ENCODE measurements at places on chromosomes 3 and 15. TPM values are rescaled to one million over a fixed set of nuclear protein-coding genes. Genes with fewer than 3 reads are reported as not detected.

DNA sequence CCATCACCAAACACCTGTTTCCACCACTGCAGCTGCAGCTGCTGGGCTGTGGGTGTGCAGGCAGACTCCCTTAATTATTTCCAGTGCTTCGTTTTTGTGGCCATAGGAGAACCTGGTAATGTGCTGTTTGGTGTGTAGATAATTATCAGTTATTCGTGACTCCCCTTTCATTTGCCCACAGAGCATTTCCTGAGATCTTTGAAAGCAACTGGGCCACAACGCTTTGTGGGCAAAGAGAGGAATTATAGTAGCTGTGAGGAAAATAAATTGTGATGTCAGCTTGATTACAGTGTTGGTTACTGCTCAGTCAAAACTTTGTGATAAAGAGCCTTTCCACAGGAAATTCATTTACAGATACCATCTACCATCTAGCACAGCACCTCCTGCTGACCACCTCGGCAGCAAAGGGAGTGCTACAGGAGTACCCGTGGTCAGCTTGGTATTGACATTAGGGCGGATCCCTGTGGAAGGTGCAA, 193.3 kb upstream of the SLCO3A1 start:
- no peaks in the 10 kb centered on the region for H3K36me3 ChIP-seq
- DNase-seq = no peak
- no peak overlapping the region for H3K4me3 ChIP-seq
- peaks cover 8% of the 10 kb centered on the region for H3K27me3 ChIP-seq

- no peak overlapping the region for H3K4me3 ChIP-seq
- no peak overlapping the region for H3K27ac ChIP-seq
Observed at GRCh38 chr15:89211678-89212170, 9.7 kb downstream of the RLBP1 start.

The RPLP1 gene
- 1,115 TPM for total RNA-seq

The HDAC11 gene
- 14.4 TPM for total RNA-seq

GRCh38 chr15:51328926-51329325, 9.5 kb downstream of the CYP19A1 start:
- no peak for DNase-seq
- peaks cover 4% of the 10 kb centered on the region for H3K27me3 ChIP-seq
- H3K4me1 ChIP-seq = no peaks in the 10 kb centered on the region
- no peak overlapping the region for H3K27ac ChIP-seq
- no peak overlapping the region for H3K4me3 ChIP-seq

The DAZL gene
- not detected for total RNA-seq

DNA sequence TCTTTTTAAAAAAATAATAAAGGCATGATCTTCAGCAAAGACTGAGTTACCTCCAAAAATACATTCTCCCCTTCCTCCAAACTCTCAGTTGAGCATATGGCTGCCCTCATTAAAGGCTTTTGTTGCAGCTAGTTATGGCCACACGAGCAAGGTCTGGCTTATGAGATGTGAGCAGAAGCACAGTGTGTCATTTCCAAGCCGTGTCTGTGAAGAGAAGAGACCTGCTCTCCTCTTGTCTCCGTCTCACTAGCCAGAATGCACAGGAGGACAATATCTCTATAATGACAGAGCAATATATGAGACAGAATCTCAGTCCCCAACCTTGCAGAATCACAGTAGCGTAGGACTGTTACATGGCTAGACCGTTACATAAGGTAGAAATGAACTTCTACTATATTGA, 152.3 kb downstream of the MAGI1 start:
- peaks cover 1% of the 10 kb centered on the region for H3K36me3 ChIP-seq
- no peak for DNase-seq
- no peak overlapping the region for H3K4me3 ChIP-seq
- H3K27ac ChIP-seq = no peak overlapping the region
- no peaks in the 10 kb centered on the region for H3K27me3 ChIP-seq
- peaks cover 39% of the 10 kb centered on the region for H3K4me1 ChIP-seq

DNA sequence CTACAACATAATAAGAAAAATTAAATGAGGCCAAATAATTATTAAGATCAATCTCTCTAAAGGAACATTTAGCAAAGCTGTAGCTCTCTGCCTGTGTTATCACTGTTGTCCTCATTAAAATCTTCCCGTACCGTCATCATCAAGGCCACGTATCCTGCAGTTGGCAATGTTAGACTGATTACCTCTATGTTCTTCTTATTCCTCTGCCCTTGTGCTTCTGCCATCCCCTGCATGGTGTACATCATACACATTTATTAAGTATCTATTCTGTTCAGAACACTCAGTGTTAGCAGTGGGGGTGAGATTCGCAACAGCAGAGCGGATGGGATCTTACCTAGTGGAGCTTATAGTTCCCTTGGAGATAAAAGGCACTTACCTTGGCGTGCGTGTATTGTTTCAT, 12.8 kb downstream of the TPRG1 start:
- DNase-seq = no peak
- H3K4me3 ChIP-seq = no peak overlapping the region
- H3K27me3 ChIP-seq = no peaks in the 10 kb centered on the region
- no peak overlapping the region for H3K27ac ChIP-seq
- peaks cover 5% of the 10 kb centered on the region for H3K36me3 ChIP-seq
- peaks cover 13% of the 10 kb centered on the region for H3K4me1 ChIP-seq

DNA sequence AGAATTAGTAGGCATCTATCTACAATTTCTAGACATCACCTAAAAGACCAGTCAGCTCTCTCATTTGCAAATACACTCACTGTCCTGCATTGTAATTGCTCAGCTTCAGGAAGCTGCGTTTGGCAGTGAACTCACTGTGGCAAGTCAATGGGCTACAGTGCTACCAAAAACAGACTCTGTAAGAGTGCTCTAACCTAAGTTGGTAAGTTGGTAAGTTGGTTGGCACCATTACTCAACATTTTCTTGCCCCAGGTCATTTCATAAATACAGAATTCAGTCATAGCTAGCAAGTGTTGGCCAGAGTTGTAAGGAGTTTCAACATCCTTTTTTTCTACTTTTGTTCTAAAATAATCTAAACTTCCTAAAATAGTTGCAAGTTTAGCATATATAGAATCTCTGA, 466.3 kb downstream of the NAALADL2 start:
- H3K27ac ChIP-seq = no peak overlapping the region
- H3K4me3 ChIP-seq = no peak overlapping the region
- no peak for DNase-seq
- no peaks in the 10 kb centered on the region for H3K27me3 ChIP-seq
- H3K4me1 ChIP-seq = no peaks in the 10 kb centered on the region

- no peak overlapping the region for H3K27ac ChIP-seq
- H3K4me1 ChIP-seq = peaks cover 38% of the 10 kb centered on the region
- no peak for DNase-seq
- peaks cover 5% of the 10 kb centered on the region for H3K36me3 ChIP-seq
- no peak overlapping the region for H3K4me3 ChIP-seq
Observed at GRCh38 chr3:123401836-123402530, 46.9 kb downstream of the ADCY5 start.

GRCh38 chr15:38111070-38111469, 141.6 kb upstream of the SPRED1 start:
- DNase-seq = no peak
- no peaks in the 10 kb centered on the region for H3K27me3 ChIP-seq
- no peak overlapping the region for H3K4me3 ChIP-seq
- H3K4me1 ChIP-seq = no peaks in the 10 kb centered on the region

The BCL2A1 gene
- not detected for total RNA-seq

The OXNAD1 gene
- total RNA-seq = 17.6 TPM

DNA sequence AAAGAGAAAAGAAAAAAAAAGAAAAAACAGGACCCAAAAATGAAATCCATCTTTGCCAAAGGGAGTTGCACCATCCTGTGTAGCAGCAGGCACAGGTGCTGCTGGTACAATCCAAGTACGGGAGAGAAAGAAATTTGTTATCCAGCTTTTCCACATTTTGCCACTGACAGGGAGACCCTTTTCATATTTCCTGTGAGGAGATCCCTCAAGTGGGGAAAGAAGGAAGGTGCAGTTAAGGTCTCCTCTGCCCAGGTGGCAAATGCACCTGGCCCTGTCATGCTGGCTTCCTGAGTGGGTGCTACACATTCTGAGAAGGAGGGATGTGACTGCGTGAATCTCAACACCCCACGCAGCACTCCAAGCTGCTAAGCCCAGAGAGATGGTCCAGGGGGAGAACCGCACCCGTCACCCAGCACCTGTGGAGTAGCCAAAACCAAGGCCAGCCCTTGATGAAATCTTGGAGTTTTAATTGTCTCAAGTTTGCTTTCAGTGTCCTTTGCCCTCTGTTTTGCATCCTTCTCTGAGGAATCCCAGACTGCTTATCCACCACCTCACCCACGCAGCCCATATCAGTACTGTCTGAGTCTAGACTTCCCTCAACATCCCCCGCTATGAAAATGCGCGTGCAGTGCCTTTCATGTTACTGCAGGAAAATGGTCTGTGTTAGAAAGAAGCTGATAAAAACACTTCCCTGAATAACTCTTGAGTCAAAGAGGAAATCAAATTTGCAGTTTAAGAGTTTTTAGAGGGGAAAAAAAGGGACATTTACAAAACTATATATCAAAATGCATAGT, 141.9 kb upstream of the THBS1 start:
- no peak overlapping the region for H3K4me3 ChIP-seq
- DNase-seq = no peak
- peaks cover 9% of the 10 kb centered on the region for H3K4me1 ChIP-seq
- H3K27ac ChIP-seq = no peak overlapping the region

The NOX5 gene
- not detected for total RNA-seq

- no peak for DNase-seq
- peaks cover 6% of the 10 kb centered on the region for H3K4me1 ChIP-seq
- H3K27me3 ChIP-seq = no peaks in the 10 kb centered on the region
- no peaks in the 10 kb centered on the region for H3K36me3 ChIP-seq
- H3K4me3 ChIP-seq = no peak overlapping the region
- H3K27ac ChIP-seq = no peak overlapping the region
Observed at GRCh38 chr3:151382671-151383070, 1.9 kb downstream of the P2RY12 start.

The DCLK3 gene
- 0.12 TPM for total RNA-seq

The KLHL40 gene
- total RNA-seq = not detected

GRCh38 chr3:140753865-140754754, 76.2 kb downstream of the TRIM42 start:
- H3K4me1 ChIP-seq = no peaks in the 10 kb centered on the region
- no peaks in the 10 kb centered on the region for H3K36me3 ChIP-seq
- H3K4me3 ChIP-seq = no peak overlapping the region
- no peak overlapping the region for H3K27ac ChIP-seq

DNA sequence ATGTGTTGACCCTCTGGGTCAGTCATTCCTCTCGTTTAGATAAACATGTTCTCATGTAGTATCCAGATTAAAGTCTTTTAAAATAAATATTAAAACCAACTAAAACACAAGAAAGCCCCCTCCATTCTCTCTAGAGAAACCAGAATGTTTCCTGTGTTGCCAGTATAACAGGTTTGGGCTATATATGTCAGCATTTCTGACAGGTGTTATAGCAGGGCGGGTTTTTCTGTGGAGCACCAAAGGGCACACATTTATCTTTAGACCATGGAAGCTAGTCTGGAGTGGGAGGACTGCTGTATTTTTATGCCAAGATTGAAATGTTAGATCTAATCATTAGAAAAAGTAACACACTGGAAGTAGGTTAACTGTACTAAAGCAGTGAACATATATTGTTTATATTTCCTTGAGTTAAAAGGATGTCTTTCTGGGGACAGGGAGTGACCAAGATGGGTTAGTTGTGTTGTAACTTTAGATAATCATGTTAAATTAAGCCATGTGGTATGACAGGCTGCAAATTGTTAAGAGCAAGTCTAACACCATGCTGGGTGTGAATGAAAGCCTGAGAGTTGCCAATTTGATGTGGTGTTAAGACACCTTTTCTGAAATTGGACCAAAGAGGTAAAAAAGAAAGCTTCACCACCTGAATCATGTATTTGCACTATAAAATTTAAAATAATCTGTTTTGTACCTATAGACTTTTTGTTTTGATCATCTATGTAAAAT, 15.6 kb downstream of the KCTD6 start:
- no peak overlapping the region for H3K27ac ChIP-seq
- no peak overlapping the region for H3K4me3 ChIP-seq
- no peaks in the 10 kb centered on the region for H3K27me3 ChIP-seq
- no peak for DNase-seq

The CPNE9 gene
- total RNA-seq = 0.69 TPM

GRCh38 chr15:25905140-25905539, 42.0 kb upstream of the ATP10A start:
- no peak overlapping the region for H3K4me3 ChIP-seq
- H3K27ac ChIP-seq = no peak overlapping the region
- no peaks in the 10 kb centered on the region for H3K36me3 ChIP-seq
- no peaks in the 10 kb centered on the region for H3K27me3 ChIP-seq
- DNase-seq = no peak
- peaks cover 5% of the 10 kb centered on the region for H3K4me1 ChIP-seq

DNA sequence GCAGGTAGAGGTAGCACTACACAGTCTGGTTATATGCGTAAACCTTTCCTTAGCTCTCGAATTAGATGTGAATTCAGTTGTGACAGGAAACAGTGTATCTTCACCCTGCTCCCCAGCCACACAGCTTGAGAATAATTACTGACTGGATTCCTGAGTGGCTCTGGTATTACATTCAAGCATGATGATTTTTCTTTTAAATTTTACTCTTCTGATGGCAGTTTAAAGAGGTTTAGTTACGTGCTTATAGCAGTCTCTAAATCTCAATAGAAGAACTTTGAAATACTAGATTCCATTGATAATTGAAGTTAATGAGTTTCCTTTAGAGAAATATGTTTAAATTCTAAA, 98.8 kb downstream of the FNDC3B start:
- peak overlapping the region; percentile 50 for H3K27ac ChIP-seq
- no peak overlapping the region for H3K4me3 ChIP-seq
- no peaks in the 10 kb centered on the region for H3K27me3 ChIP-seq

The ARGFX gene
- total RNA-seq = not detected

The TM4SF18 gene
- total RNA-seq = 0.36 TPM

The CCNB2 gene
- total RNA-seq = 40.9 TPM

The CCDC32 gene
- 22.2 TPM for total RNA-seq

DNA sequence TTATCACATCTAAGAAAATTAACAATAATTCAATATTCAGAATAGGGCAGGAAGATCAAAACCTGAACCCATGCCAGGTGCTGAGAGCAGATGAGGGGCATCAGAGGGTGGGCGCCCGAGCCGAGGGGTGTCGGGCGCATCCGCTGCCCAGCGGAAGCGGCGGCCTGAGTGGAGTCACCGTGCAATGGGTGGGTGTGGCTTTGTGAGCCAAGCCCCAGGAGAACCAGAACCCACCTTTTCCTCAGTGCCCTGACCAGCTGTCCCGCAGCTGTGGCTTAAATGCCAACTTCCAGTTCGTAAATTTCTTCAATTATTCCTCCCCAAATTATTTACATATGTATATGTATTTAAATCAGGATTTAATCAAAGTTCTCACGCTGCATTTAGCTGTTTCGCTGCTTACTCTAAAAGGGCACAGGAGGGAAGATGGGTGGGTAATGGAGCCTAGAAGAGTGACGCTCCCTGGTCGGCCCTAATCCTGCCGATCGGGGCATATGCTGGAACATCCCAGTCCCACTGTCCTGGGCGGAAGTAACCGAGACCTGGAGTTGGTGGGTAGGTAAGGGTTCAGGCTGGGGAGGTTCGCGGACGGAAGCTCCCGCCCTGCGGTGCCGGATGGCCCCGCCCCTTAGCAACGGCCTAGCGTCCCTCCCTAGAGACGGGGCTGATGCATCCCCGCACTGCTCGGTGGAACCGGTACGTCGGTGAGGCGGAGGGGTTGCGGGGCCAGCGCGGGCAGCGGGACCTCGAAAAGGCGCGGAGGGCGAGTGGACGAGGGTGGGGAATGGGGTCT, 1.3 kb downstream of the DNAH1 start:
- H3K4me3 ChIP-seq = peak overlapping the region; percentile 69
- H3K4me1 ChIP-seq = peaks cover 6% of the 10 kb centered on the region
- H3K27me3 ChIP-seq = peaks cover 15% of the 10 kb centered on the region
- no peaks in the 10 kb centered on the region for H3K36me3 ChIP-seq
